Calu3 (cell line): ENCODE measurements at places on chromosomes 2 and 18.

GRCh38 chr2:162433491-162433890 lies 89.6 kb downstream of the GCA start:
- DNase-seq, result no peak

DNA sequence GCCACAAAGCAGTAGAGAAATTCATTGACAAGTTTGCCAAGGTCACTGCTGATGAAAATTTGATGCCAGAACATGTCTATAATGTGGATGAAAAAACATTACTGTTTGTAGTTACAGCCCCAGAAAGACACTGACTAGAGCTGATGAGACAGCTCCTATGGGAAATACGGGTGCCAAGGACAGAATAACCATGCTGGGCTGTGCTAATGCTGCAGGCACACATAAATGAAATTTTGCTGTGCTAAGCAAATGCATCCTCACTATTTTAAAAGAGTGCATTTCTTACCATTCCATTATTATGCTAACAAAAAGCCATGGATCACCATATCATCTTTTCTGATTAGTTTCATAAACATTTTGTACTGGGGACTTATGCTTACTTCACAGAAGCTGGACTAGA lies 208.2 kb downstream of the FHOD3 start:
- no peak for DNase-seq

GRCh38 chr2:58769111-58769863 lies 528.2 kb upstream of the FANCL start:
- DNase-seq, result no peak

DNA sequence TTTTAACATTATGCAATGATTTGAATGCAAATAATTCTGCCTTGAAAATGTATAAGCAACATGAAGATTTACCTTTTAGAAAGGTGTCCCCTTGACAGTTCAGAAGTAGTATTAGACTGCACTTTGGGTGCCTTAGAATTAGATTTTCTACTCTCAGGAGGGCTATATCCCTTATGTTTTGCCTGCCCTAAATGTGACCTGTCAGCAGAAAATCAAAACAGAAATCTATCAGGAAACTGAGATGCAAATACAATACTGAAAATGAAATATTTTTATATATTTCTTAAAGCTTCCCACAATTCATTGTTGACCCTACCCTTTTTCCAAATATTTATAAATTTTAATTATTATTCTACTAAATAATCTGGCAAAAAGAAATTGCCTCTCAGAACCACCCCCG lies 61.5 kb downstream of the TRIP12 start:
- no peak for DNase-seq

GRCh38 chr2:191638079-191638801 lies 39.7 kb upstream of the NABP1 start:
- DNase-seq, result no peak
